Left ventricle myocardium superior (tissue), 1 donor: ENCODE measurements at places on chromosomes 7 and 10. TPM values are rescaled to one million over a fixed set of nuclear protein-coding genes. Genes with fewer than 3 reads are reported as not detected.

SPDYE2B gene
- not detected for total RNA-seq

PPP1R9A gene
- total RNA-seq, result 26.0 TPM

GRCh38 chr7:15720849-15721471 is 34.5 kb upstream of the MEOX2 start:
- DNase-seq, result no peak

DNA sequence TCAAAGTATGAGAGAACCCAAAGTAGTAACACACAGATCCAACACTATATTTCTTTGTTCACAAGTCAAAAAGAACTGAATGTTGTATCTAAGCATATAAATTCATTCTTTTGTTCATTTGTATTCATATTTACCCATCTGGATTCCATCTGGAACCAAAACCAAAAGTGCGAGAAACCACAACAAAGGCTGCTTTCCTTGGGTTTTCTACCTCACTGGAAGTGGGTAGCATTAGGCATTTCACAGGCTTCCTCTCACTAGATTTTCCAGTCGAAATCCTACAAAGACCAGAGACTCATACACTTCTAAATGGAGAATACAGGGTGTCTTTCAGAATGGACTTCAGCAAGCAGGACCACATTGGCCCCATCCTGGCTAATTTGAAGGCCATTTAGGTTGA is 109.8 kb upstream of the WNT16 start:
- DNase-seq, result no peak

GRCh38 chr7:155974186-155974897 is 162.1 kb upstream of the SHH start:
- DNase-seq, result no peak

DNA sequence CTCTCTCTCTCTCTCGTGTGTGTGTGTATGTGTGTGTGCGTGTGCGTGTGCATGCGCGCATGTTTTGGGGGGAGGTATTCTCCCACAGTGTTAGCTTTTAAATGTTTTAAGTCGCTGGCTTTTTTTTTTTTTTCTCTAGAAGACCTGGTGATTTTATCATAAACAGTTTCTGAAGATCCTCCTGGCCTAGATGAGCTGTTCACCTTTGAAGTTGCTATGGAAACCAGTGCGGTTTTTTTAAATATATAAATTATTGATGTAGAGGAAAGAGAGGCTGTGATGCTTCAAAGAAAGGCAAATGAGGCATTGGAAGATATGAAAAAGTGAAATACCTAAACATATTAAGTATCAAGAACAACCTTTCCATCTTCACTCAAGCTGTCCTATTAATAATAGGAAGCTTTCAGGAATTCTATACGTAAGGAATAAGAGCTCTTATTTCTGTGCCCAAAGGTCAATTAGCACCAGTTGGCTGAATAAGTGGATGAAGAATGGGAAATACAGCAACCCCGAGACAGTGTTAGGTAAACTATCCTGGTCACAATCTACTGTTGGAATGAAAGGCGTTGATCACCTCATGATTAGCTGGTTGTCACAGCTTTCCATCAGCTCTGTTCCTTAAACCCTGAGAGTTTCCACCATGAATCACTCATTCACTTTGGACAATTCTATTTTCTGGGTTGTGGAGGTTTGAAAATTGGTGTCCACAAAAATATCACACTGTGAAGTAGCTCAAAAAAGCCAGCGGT is 66.5 kb upstream of the SLC35G1 start:
- DNase-seq, result no peak

GRCh38 chr7:6023974-6024435 is 7.2 kb upstream of the ANKRD61 start:
- no peak for DNase-seq
